ENCODE measurements at places on chromosomes 3 and 15.

- no peak for DNase-seq
These were observed 337.3 kb upstream of the ARHGEF26 start for GRCh38 chr3:153783741-153784480.

GRCh38 chr3:66789580-66790237 lies 208.4 kb upstream of the KBTBD8 start:
- no peak for DNase-seq

DNA sequence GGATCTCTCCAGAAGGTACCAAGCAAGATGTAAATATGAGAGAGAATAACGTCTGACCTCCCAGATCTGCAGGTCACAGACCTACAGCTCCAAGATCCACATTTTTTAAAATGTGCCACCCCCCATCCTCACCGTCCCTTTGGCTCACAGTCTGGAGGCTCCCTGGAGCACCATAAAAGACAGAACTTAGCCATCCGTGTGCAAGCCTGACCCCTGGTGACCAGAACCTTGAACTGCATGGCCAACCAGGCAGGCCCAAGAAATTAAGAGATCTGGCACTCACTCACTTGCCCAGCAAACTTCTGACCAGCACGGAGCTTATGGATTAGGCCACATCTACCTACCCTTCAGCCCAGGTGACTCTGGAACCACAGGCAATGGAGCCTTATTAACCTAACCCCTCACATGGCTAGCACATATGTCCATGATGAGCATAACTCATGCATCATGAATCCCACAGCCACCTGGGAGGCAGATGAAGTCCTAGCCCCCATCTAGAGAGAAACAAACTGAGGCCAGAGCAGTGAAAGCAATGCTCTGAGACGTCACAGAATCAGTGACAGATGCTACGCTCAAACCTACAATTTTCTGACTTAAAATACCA lies 275.3 kb downstream of the UACA start:
- peak; percentile 81 for DNase-seq

DNA sequence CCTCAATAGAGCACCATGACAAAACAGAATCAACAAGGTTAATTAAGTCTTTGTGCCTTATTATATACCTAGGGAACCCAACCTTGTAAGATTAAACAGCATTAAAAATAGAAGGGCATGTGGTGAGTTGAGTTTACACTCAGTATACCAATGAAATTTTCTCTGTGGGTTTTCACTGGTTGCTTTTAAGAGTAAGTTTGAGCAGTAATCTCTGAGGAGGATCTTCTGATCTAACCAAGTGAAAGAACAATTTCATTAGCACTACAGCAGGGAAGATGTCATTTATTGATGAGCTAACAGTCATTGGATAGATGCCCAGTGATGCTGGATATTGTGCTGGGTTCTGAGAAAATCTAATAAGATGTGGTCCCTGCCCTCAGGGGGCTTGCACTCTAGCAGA lies 26.9 kb upstream of the AKAP13 start:
- DNase-seq = no peak

GRCh38 chr15:94381384-94381783 lies 150.0 kb downstream of the MCTP2 start:
- DNase-seq = no peak

DNA sequence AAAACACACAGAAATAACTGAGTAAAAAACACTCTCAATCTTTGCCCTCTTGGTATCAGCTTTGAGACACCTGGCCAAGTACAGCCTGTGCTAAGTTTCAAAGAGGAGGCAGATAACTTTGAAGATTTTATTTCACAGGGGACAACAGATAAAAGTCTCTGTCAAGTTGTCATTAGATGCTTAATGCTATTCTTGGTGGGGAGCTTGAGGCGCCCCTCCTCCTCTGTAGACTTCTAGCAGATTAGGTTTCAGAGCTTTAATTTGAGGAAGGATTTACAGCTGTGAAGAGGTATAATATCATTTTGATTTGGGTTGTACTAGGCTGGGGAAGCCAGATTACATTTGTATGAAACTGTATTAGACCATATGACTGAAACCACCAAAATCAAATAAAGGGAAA lies 620.3 kb downstream of the FHIT start:
- no peak for DNase-seq

DNA sequence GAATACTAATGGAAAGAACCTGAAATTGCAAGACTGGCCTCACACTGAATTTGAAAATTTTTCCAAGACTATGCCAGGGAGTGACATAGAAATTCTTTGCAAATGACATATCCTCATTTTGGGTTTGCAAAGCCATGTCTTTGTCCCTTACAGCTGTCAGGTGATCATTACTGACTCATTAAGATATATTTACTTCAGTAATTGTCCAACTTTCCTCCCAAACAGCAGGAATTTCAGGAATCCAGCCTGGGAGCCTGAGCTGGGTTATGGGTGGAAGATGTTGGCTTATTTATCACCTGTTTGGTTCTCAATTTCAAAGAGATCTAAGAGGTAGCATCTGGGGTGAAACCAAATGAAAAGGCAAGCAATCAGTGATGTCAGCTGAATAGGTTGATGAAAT lies 111.6 kb upstream of the ACP3 start:
- no peak for DNase-seq

DNA sequence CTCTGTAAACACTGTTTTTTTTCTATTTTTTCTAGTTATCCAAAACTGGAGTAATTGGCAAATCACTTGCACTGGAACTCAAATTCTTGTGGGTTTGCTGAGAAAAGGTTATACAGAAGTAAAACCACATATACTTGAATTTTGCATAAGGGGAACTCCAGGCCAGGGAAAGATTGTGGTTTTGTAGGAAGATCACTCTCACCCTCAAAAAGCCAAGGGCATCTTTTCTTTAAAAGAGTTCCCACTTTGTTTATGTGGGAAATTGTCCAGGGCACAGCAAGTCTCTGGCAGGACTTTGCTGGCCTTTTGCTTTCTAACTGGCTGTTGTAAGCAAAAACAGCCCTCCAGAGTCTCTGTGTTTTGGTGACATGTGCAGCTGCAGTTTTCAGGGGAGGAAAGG lies 340.3 kb upstream of the RBMS3 start:
- DNase-seq = peak; percentile 31

DNA sequence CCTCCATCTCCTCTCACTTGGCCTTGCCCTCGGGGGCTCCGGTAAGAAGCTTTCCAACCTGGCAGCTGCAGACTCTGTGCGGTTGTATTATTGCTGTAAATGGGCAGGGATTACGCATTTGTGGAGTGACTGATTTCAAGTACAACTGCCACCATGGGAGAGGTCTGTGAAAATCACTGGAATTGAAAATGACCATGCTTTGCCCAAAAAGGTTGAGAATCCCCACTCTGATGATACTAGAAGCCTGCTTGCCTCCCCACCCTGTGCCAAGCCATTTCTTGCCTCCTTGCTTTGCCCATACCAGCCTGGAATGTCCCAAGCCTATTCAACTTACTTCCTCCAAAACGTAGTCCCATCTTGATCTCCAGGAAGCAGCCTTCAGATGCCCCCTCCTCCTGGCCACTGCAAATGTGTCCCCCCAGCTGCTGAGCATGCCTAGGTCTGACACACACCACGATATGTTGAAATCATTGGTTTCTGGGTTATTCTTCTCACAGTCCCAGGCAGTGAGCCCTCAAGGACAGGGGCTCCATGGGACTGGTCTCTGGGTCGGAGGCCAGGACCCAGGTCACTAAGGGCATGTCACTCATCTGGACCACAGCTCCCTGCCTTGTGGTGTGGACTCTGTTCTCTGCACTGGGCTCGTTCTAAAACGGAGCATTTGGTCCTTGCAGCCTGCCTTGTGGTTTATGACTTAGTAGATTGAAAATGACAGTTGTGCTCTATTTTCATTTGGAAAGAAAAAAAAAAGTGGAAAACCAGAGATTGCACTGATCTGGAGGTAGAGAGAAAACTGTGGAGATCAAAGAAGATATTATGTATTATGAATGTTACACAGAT lies 42.9 kb downstream of the SMAD3 start:
- DNase-seq = no peak

DNA sequence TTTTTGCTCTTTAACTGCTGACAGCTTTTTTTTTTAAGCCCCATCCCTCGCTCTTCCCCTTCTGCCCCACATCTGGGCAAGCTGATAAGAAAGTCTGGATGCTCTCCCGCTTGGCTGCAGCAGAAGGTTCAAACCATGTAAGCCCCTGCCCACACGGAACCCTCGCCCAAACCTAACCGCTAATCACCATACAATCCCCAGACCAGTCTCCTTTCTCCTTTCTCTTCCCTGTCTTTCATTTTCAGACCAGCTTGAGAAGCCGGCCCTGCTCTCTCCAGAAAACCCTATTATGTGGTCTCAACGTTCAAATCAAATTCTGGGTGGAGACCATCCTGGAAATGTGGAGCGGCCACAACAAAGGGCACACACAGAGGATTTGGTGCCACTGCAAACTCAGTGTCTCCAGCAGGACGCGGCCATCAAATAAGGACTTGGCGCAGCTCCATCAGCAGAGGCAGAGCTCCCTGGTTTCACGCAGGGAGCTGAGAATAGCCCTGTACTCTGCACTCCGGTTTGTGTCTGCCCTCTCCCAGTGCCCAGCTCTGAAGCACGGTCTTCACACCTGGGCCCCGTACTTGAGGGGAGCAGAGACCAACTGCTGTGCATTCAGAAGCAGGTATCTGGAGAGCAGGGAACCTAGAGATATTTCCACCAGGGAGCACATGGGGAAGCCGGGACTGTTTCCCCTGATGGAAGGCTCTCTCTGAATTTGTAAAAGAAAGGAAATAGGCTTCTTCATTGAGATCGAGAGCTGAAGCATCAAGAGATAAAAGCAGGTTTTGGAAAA lies 92.6 kb downstream of the XXYLT1 start:
- no peak for DNase-seq

DNA sequence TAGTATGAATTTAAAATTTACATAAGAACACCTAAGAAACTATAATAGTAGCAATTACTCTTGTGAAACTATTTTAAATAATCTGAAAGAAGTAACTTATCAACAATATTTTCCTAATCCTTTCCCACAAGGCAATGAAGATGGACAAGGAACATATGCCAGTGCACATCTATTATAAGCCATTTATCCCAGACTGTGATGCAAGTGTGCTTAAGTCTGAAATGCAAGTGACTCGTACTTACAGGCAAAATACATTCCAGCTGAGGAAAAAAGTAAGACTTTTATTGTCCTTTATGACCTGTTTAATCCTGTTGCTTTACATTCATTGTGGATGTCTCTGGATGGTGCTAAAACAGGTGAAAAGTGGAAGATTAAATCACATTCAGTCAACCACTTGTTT lies 709.4 kb downstream of the ZNF385D start:
- no peak for DNase-seq

- no peak for DNase-seq
These were observed 20.5 kb downstream of the CCR9 start for GRCh38 chr3:45906681-45907407.

DNA sequence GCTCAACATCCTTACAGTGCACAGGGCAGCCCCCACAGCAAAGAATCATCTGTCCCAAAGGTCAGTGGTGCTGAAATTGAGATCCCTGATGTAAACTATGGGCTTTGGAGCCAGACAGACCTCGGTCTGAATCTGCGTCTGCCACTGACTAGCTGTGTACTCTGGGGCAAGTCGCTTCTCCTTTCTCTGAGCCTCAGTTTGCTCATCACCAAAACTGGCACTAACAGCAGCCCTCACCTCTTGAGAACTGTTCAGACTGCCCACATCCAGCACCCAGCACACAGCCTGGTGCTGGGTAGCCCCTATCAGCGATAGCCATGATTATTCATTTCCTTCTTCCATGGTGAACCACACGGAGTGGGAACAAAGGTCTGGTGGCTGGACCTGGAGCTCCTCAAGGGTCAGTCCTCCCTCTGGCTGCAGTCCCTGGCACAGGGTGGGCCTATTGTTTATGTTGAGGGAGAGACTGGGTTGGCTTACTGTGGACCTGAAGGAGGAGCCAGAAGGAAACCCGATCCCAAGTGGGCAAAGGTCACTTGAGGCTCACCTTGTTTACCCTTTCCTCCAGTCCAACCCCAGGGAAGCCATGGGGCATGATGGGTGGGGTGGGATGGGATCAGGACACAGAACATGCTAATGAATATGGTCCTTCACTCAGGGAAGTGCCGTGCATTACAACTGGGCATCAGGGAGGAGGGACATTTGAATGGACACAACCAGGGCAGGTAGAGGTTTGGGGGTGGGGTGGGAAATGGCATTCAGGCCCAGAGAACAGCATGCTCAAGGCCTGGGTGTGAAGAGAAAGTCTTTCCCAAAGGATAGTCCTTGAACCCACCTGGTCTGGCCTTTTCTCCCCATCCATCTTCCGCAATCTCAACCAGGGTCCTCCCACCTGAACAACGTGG lies 1.6 kb upstream of the PRKCD start:
- DNase-seq = no peak

Measured in B cell (primary cell).